ENCODE measurements at places on chromosomes 1 and 21. TPM values are rescaled to one million over a fixed set of nuclear protein-coding genes. Genes with fewer than 3 reads are reported as not detected.

Gene BEND5
- total RNA-seq: 0.60 TPM

Gene RNU1-4
- total RNA-seq: under 0.01 TPM

Gene PIGR
- not detected for total RNA-seq

Gene ATP6V1G3
- not detected for total RNA-seq

Gene CR1L
- not detected for total RNA-seq

Gene GPR52
- 0.59 TPM for total RNA-seq

Gene TTLL7
- total RNA-seq: 38.6 TPM

Gene DISP1
- total RNA-seq: 6.8 TPM

Gene WNT2B
- total RNA-seq: 3.0 TPM

Gene KRTAP21-2
- not detected for total RNA-seq

Gene FAM131C
- under 0.01 TPM for total RNA-seq

Gene OR2L5
- not detected for total RNA-seq

Gene BLACAT1
- not detected for total RNA-seq

Gene GUCA2A
- total RNA-seq: not detected

Gene LRRC3
- 0.89 TPM for total RNA-seq

Gene GPR61
- total RNA-seq: 0.59 TPM

Gene RAP1GAP
- total RNA-seq: 0.89 TPM

Gene CYP4X1
- not detected for total RNA-seq

Gene OR2AK2
- total RNA-seq: not detected

Gene GPR37L1
- total RNA-seq: 0.05 TPM

Gene IVL
- total RNA-seq: 1.1 TPM

Gene RNF11
- 104 TPM for total RNA-seq

Gene OR2T35
- not detected for total RNA-seq

Gene ROR1
- total RNA-seq: 9.1 TPM

Gene NMNAT2
- total RNA-seq: 11.3 TPM

Gene OR2L13
- not detected for total RNA-seq

Gene CSF3R
- total RNA-seq: not detected

Gene UBE2U
- not detected for total RNA-seq

Gene ST6GALNAC3
- 2.5 TPM for total RNA-seq

Gene SH2D2A
- not detected for total RNA-seq

Gene SPRR1B
- not detected for total RNA-seq

Gene OR2M3
- not detected for total RNA-seq

Gene SRSF10
- 73.3 TPM for total RNA-seq

Gene PDZK1
- total RNA-seq: 0.28 TPM

Gene ZZZ3
- total RNA-seq: 77.2 TPM

Gene SRM
- 69.2 TPM for total RNA-seq

Gene CCDC18
- 8.9 TPM for total RNA-seq

Gene RNU1-3
- under 0.01 TPM for total RNA-seq

Gene NR1I3
- not detected for total RNA-seq

Gene KPRP
- total RNA-seq: not detected

Gene EPHA10
- not detected for total RNA-seq

Gene PLEKHO1
- 38.6 TPM for total RNA-seq

Gene CNN3
- total RNA-seq: 648 TPM

Gene CNST
- total RNA-seq: 21.1 TPM

Gene TRIM45
- total RNA-seq: 2.4 TPM

Gene RHD
- not detected for total RNA-seq

Gene VWA5B1
- total RNA-seq: not detected

Gene LCA5L
- 3.0 TPM for total RNA-seq

Gene CFHR4
- not detected for total RNA-seq

All from smooth muscle cell of the umbilical artery (primary cell).